Epithelial cell of alveolus of lung (primary cell): ENCODE measurements at places on chromosomes 2 and 18. TPM values are rescaled to one million over a fixed set of nuclear protein-coding genes. Genes with fewer than 3 reads are reported as not detected.

DOCK10 gene
- total RNA-seq: 5.3 and 11.4 TPM in 2 replicates

TAF4B gene
- 3.0 and 4.7 TPM in 2 replicates for total RNA-seq

GREB1L gene
- total RNA-seq: under 0.01 and 0.26 TPM in 2 replicates

CREB1 gene
- total RNA-seq: 28.2 and 29.4 TPM in 2 replicates

IL1RN gene
- 0.13 TPM in 1 of 2 replicates, not detected in the other for total RNA-seq

SOX11 gene
- total RNA-seq: 9.6 and 21.8 TPM in 2 replicates

ZAP70 gene
- not detected in 2 replicates for total RNA-seq

ANKRD30B gene
- not detected in 2 replicates for total RNA-seq

REEP1 gene
- 0.13 and 0.40 TPM in 2 replicates for total RNA-seq

PRSS56 gene
- total RNA-seq: 0.48 TPM in 1 of 2 replicates, not detected in the other

DNER gene
- 1.2 and 4.8 TPM in 2 replicates for total RNA-seq

ANKRD62 gene
- total RNA-seq: not detected in 2 replicates

LAMA3 gene
- total RNA-seq: 2.6 and 18.1 TPM in 2 replicates

ADAM23 gene
- 1.4 and 4.9 TPM in 2 replicates for total RNA-seq

SCN2A gene
- 0.08 and 0.26 TPM in 2 replicates for total RNA-seq

EDAR gene
- not detected in 2 replicates for total RNA-seq

MPPE1 gene
- total RNA-seq: 14.2 and 40.8 TPM in 2 replicates

WDR7 gene
- 7.9 and 9.8 TPM in 2 replicates for total RNA-seq
